ENCODE measurements at places on chromosomes 3 and 15.

GRCh38 chr3:128787256-128788253 lies 61.6 kb downstream of the RAB7A start:
- DNase-seq: no peak

DNA sequence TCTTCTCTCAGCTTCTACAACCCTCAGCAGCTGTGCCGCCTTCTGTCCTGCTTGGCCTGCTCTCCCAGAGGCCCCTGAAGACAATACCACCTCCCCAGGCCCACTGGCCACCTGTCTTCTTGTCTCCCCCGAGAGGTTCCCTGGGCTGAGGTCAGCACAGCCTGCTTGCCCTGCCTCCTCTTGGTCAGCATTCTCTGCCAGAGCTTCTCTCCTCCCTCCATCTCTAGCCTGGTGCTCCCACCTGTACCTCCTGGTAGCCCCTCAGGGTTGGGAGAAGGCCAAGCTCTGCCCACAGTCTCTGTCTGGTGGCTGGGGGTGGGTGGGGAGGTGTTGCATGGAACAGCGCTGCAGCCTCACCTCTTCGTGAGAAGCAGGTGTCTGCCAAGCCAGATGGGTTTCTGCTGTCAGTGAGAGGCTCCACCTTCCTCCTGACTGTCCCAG lies 5.6 kb upstream of the ISLR start:
- DNase-seq: no peak

DNA sequence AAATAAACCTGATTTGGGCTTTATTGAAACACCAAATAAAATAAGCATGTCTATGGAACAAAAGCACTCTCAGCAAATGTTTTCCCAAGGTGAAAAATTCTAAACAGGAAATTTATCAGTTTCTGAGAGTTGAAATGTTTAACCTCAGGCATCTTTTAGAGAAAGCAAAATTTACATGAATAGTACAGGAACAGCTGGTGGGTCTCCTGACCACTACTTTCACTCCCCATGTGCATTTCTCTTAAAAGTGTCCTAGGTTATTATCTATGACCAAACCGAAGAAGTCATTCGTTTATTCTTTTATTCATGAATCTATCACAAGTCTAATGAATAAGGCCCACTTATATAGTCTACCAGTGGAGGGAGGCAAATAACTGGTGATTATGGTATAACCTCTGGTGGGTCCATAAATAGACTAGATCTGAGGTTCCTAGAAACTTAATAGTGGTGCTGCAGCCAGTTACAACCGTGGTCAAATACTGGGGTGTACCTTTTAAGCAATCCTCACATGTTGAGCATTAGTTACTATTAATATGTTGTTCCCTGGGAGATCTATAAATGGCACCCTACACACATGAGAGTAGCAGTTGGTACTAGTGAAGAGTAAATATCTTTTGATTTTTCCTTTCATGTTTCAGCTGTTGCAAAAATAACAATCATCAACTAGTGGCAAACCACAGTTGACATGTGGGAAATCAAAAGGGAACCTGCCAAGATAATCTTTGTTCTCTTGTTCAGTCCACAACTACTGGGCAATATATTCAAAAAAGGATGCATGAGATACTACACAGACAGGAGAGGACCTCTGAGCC lies 169.3 kb upstream of the STAC start:
- no peak for DNase-seq

DNA sequence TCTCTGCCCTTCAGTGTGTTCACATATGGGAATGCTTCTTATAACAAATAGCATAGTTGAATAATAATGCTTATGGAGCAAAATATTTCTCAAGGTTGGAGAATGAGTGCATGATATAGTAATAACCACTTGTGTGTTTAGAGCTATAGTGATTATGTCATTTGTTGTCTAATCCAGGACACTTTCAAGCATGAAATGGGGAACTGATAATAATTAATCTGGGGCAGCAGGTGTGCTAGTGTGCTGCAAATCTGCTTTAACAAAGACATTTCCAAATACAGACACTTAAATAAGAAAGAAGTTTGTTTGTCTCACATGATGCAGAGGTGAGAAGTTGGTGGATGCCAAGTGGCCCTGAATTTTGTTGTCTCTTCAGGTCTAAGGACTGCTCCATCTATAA lies 579.3 kb upstream of the GRM7 start:
- DNase-seq: no peak

- DNase-seq: no peak
These were observed 65.4 kb downstream of the OXSM start for GRCh38 chr3:25855266-25855784.

- DNase-seq: no peak
These were observed 16.3 kb downstream of the TIMMDC1 start for GRCh38 chr3:119514637-119515036.

DNA sequence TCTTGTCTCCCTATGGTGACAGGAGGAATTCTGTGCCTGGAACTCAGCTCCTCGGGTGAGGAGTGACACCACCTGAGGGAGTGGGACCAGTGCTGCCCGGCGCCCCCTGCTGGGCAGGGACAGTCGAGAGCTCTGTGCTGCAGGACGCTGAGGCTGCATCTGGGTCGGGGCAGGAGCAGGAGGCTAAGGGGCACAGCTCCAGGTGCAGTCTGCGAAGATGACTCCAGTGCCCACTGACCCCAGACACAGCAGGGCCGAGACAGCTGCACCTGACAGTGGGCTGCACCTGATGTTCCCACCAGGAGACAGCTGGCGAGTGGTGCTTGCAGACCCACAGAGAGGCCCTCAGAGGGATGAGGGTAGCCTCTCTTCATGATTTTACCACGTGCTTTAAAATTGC lies 152.9 kb downstream of the ATP10A start:
- DNase-seq: no peak

DNA sequence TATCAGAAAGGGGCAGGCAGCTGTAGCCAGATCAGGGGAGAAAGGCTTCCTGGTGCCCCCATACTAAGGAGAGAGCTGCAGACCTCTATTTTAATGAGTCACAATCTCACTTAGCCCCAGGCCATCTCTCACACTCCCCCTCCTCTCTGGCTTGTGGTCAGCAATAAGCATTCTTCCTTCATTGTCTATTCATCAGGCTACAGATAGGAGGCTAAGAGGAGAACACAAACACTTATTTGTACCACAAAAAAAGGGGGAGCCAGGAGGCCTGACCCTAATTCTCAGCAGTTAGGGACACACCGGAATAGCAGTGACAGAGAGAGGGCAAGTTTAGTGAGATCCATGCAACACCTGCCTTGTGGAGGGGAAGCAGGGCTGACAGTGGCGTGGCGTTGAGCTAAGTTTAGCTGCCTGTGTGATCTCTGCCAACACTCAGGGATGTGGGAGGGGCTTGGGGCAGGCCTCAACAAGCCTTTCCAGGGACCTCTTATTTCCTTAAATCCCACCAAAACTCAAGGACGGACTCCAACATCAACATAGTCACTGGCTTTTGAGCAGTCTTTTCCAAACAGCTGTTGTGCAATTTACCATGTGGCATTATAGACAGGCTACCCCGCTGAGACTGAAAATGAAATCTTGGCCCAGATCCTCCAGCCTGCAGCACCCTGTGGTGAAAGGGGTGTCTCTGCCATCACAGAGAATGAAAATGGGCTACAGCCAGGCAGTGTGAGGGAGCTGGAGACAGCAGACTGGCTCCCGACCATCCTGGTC lies 191.9 kb upstream of the TSC22D2 start:
- DNase-seq: no peak

- DNase-seq: no peak
These were observed 43.2 kb upstream of the KLHL25 start for GRCh38 chr15:85837881-85838280.

GRCh38 chr3:3383461-3383860 lies 204.0 kb upstream of the CRBN start:
- DNase-seq: no peak

DNA sequence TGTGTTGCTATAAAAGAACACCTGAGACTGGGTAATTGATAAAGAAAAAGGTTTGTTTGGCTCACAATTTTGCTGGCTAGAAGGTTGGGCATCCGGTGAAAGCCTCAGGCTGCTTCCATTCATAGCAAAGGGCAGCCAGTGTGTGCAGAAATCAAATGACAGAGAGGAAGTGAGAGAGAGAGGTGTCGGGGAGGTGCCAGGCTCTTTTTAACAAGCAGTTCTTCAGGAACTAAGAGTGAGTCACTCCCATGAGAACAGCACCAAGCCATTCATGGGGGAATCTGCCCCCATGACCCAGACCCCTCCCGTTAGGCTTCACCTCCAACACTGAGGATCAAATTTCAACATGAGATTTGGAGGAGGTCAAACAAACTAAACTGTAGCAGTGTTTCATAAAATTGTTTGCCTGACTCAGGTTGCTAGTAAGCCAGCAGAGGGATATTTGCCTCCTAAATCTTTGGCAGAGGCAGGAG lies 4.5 kb upstream of the PARP15 start:
- DNase-seq: no peak

DNA sequence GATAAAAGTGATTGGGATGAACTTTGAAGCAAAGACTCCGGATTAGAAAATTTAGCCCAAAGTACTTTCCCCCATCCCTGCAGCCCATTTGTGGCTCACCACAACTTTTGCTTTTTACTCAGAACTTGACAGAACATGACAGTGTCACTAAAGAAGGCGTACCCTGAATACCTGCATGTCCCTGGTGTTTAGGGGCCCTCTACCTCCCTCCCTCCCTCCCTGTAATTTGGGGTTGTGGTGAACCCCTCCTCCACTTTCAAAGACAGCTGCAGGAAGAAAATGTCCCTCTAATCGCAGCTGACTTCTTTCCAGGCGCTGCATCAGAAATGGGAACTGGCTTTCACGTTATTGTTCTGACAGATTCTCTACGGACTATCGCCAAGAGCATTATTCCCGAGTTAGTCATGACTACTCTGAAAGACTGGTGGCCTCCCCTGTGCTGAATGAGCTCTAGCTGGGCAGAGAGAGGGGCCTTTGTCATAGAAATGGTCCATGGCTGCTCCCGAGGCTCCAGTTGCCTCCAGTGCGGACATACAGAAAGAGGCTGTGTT lies 93.2 kb upstream of the ARHGEF3 start:
- DNase-seq: no peak

- DNase-seq: no peak
These were observed 4.6 kb downstream of the ALAS1 start for GRCh38 chr3:52202384-52203077.

DNA sequence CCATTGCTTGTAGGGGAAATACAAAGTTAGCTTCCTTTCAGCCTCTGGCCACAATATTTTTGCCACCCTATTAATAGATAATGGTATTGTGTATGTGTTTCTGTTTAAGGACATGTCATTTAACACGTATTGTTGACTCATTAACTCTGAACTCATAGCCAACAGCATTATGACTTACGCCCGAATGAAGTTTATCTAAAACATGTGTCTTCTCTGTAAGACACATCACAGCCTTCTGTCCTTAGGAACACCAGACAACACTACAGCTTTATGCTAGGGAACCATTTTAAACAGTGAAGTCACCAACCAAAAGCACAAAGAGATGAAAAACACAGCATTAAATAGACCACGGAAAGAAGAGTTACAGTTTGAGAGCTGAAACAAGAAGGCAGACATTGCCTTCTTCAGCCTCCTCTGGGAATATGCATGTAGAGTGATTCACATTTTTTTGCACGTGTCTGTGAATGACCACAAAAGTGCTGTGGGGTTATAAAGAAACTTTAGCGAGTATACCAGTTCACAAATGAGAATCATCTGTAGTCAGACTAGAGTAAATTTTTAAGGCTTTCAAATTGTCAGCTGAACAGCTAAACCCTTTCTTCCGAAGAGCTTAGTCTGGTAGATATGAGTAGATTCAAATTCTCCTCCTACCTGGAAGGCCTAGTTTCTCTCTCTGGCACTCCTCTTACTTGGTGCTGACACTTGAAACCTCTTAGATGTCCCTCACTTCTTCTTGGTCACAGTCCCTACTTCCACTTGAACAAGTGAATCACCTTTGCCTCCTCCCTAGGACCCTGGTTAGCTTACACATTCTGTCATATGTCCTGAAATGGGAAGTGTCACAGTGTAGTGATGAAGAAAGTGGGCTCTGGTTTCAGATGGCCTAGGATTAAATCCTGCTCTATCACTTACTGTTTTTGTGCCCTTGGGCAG lies 32.2 kb downstream of the MCTP2 start:
- no peak for DNase-seq

- no peak for DNase-seq
These were observed 22.4 kb downstream of the CXCR6 start for GRCh38 chr3:45965653-45966052.

GRCh38 chr3:38039899-38040261 lies 872 bp downstream of the DLEC1 start:
- DNase-seq: no peak

DNA sequence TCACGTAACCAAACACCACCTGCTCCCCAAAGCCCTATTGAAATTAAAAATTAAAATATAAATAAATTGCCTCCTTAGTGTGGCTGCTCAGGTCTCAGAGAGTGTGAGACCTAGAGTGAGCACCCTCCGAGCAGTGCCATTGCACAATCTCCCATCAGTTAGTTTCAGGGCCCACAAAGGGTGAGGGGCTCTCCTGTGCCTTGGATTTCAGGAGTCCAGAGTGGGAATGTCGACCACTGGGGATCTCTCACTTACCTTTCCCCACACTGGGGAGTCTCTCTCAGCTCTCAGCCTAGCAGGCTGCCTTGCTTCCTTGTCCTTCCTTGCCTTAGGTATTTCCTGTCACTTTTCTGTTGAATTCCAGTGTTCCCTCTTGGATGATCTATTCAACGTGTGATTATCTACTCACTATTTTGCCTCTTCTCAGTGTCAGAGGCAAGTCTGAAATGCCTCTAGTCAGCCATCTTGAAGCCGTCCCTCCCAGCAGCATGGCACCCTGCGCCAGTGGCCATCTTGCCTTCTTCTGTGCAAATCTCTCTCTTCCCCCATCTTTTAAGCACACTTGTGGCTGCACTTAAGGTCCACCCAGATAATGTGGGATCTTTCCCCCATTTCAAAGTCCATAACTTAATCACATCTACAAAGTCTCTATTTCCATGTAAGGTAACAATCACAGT lies 119.3 kb downstream of the LRRK1 start:
- DNase-seq: no peak

- DNase-seq: no peak
These were observed 78.0 kb upstream of the GADL1 start for GRCh38 chr3:30972449-30972848.

DNA sequence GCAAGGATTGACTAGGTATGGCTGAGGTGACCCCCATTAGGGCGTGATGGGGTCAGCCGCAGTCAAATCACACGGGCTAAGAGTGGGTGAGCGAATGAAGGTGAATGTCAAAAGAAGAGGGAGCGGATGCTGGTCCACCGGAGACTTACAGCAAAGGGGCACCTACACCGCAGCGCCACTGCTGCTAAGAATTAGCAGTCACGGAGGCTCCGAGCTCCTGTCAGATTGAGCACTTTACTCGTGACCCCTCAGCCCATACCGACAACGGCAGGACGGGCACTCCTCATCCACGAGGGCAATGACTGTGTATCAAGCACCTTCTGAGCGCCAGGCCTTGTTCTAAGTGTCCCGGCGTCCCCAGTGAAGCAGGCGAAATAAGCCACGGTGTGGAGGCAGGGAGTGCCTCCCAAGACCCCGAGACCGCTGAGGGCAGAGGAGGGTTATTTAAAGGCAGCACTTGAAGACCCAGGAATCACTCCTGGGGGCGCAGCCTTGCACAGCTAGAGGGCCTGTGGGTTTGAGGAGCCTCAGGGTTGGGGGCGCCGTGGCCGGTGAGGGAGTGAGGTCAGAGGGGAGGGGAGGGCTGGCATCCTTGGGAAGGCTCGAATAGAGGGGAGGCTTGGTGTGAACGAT lies 61.6 kb upstream of the GATA2 start:
- no peak for DNase-seq

GRCh38 chr3:114417265-114417664 lies 123.4 kb downstream of the TIGIT start:
- no peak for DNase-seq

- DNase-seq: no peak
These were observed 3.5 kb downstream of the RFTN1 start for GRCh38 chr3:16509721-16510619.

All from GOT3 (cell line).